ENCODE measurements at places on chromosomes 1 and 21.

GRCh38 chr1:118949315-118949714, 38.8 kb downstream of the TBX15 start:
- no peak for DNase-seq

DNA sequence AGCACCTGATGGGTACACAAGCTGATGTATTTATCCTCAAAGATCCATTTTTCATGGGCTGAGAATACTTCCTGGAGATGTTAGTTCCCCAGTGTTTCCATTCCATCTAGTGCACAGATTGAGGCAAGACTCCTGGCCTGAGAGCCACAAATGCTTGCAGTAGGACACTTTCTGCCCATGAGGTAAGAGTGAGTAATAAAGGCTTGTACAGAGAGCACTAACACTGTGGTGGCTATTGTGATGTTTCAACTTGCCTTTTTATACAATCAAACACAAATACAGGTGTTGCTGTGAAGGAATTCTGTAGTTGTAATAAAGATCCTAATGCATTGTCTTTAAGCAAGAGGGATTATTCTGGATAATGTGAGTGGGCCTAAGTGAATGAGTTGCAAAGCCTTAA, 186.1 kb upstream of the ADAMTS5 start:
- DNase-seq, result no peak

DNA sequence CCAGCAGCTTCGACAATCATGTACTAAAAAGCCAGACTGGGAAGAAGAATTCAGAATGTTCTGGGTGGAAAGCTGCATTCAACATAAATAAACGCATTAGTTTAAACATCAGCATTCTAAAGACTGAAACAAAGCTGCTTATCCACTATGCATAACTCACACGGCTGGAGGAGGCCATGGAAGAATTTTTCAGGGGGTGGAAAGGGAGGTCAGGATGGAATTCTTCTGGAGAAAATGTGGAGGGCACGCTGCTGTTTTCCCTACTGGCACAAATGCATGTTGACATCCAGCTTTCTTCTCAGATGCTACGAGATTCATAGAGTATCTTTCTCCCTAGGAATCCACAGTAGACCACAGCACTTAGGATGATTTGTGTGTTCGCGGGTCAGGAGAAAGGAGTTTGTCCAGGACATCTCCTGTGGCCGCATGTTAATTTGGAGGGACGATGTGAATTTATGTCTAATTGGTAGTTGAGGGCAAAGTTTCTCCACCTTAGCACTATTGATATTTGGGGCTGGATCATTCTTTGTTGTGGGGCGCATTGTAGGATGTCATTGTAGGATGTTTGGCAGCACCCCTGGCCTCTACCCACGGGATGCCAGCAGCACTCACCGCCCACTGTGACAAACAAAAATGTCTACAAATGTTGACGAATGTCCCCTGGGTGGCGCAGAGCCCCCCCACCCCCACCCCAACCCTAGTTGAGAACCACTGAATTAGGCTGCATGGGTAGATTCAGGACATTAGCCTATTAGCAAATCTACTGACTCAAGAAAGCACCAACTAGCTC, 86.5 kb upstream of the KAZN start:
- DNase-seq, result no peak

DNA sequence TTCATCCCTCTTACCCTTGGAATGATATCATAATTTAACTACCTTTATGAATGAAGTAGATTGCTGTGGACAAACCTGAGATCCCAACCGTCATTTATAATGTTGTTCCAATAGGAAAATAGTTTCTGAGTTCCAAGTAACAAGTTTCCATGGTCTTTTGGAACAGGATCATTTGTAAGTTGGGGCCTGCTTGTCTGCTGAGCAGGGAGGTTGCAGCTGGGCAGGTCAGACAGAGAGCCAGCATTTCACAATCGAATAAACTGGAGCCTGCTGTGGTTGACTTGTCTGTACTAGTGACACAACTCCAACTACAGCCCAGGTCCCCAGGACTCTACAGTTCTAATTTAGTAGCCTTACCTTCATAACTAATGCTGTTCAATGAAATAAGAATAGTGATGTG, 18.6 kb upstream of the RALGPS2 start:
- DNase-seq, result no peak

DNA sequence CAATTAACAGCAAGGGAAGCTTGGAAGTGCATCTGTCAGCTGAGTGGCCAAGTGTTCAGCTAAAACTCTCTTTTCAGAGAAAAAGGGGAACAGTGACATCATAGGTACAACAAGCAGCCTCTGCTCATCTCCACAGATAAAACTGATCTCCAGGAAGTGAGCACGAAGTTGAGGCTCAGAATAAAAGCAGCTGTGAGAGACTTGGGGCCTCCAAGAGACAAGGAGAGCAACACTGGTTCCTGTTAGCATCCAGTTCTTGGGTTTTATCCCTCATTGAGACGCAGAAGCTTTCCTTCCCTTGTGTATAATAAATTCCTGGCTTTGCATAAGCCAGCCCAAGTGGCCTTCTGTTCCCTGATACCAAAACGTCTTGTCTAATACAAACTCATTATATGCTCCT, 20.0 kb upstream of the CNN3 start:
- DNase-seq, result no peak

DNA sequence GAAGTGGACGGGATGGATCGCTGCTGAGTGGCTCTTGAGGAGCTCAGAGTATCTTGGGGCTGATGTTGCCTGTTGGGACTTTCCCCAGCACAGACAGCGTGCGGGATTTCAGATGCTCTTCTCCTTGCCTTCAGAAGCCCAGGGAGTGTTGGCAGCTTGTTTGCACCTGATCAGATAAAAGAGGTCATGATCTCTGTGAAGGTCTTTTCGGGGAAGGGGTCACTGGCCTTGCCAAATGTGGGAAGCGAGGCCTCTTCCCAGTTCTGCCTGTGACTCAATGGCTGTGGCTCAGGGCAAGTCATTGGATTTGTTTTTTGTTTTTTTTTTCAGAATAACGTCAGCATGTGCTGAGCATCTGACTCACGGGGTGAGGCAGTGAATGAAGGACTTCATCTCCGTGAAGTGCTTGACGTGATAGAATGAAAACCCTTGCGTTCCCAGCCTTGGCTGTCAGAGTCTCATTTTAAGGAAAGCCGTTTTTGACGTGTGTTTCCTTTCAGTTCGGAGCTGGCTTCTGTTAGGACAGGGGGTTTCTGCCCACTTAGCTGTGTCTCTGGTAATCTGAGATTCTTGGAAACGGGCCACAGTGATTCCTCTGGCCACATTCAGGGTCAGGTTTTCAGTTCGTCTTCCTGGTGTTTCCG, 46.7 kb downstream of the GALNT2 start:
- peak; percentile 74 for DNase-seq

- DNase-seq, result no peak
Observed at GRCh38 chr1:11345971-11346715, 73.1 kb downstream of the UBIAD1 start.

- DNase-seq, result no peak
Observed at GRCh38 chr1:17167786-17168090, 37.2 kb upstream of the PADI1 start.

- no peak for DNase-seq
Observed at GRCh38 chr1:20048563-20048962, 21.4 kb upstream of the PLA2G5 start.

GRCh38 chr1:66132324-66132723, 339.6 kb downstream of the PDE4B start:
- no peak for DNase-seq

DNA sequence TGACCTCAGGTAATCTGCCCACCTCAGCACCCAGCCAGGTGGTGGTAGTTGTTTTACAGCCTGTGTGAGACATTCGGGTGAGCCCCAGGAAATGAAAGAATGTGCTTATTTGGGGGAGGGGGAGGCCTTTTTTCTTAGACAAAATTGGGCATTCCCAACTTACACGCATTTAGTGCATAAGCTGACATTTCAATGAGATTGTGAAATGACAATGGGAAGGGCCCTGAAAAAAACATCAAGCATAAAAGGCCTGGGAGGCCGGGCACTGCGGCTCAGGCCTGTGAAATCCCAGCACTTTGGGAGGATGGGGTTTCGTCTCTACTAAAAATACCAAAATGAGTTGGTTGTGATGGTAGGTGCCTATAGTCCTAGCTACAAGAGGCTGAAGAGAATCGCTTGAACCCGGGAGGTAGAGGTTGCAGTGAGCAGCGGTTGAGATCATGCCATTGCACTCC, 5.0 kb downstream of the GAS5 start:
- no peak for DNase-seq

DNA sequence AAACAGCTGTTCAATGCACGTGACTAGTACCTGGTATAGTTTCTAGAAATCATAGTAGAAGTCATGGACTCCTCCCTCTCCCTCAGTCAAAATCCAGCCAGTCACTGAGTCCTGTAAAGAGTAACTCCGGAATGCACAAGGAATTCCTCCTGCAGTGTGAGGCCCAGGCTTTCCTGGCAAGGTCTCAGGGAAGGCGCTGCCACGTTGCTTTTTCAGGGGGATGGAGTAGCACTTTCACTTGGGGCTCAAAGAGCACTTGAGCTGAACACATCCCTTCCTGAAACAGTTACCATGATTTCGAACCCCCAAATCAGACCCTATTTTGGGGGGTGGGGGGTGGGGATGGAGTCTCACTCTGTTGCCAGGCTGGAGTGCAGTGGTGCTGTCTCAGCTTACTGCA, 26.4 kb upstream of the LRRC8D start:
- no peak for DNase-seq

DNA sequence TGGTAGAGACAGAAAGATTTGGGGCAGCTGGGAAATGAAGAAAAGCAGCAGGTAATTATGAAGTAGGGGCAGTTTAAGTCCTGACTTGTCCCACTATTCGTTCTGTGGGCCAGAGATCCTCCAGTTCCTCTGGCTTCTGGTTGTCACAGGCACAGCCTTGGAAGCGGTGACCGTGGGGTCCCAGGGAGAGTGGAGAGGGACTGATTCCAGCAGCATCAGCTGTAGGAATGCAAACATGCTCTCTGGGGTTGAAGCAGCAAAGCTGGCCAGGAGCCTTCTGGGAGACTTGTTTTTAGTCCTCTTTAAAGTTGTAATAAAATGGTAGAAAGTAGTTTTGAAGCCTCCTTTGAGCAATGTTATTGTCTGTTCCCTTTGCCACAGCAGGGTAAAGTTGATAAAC, 488.0 kb downstream of the LMO4 start:
- no peak for DNase-seq

DNA sequence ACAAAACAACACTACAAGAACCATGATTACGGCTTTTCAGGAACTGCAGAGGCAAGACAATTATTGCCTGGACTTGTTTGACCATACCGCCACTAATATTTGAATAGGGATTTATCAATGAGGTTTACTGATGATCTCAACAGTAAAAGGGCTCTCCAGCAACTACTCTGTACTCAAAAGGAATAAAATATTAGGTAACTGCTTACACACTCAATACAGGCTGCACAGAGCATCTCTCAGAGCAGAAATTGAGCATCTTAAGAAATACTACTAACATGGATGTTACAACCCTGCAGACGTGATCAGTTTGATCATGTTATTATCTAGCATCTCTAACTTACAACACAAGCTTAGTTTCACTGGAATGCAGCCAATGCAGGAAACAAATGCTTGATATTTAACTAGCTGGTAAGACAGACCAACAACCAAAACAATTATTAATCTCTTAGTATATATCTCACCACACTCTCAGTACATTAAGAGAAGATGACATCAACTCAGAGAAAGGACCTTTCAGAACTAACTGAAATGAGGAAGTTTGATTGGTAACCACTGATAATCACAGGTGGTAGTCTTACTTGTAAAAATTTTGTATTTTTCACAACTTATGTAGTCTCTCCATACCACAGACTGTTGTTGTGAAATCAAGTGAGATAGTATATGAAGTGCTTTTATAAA, 52.2 kb downstream of the PUM1 start:
- DNase-seq, result no peak

GRCh38 chr21:39315603-39316445, 2.4 kb upstream of the BRWD1 start:
- DNase-seq, result no peak

GRCh38 chr1:219985169-219985568, 56.8 kb upstream of the SLC30A10 start:
- no peak for DNase-seq

DNA sequence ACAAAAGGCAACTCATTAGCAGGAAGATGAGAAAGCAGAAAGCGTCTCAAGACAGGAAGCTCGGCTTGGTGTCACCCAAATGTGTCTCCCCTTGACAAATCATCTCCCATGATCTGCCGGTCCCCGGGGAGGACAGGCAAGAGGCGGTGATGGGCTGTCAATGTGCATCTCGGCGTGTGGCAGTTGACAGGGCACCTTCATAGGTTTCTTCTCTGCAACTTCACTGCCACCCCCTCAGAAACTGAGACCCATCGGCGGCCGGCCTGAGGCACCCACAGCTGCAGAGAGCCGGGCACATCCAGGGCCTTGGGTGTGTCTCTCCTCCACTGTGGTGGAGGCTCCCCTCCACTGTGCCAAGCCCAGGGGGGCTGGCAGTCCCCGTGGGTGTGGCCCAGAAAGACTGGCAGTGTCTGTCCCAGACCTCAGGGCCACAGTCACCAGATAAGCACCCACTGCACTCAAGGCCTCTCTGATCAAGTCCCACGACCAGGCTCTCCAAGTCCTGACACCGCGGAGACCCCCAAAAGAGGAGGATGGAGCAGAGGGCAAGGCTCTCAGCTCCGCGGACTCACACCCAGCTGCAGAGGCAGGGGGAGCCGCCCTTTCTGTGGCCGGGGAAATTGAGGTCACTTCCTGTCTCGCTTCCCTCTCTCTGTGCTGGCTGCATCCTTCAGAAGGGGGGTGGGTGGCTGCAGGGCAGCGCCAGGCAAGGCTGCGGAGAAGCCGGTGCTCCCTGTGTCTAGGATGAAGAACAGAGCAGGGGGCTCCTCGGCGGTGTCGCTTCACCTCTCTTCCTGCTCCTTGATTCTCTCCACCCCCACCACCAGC, 39.6 kb upstream of the LBR start:
- no peak for DNase-seq

DNA sequence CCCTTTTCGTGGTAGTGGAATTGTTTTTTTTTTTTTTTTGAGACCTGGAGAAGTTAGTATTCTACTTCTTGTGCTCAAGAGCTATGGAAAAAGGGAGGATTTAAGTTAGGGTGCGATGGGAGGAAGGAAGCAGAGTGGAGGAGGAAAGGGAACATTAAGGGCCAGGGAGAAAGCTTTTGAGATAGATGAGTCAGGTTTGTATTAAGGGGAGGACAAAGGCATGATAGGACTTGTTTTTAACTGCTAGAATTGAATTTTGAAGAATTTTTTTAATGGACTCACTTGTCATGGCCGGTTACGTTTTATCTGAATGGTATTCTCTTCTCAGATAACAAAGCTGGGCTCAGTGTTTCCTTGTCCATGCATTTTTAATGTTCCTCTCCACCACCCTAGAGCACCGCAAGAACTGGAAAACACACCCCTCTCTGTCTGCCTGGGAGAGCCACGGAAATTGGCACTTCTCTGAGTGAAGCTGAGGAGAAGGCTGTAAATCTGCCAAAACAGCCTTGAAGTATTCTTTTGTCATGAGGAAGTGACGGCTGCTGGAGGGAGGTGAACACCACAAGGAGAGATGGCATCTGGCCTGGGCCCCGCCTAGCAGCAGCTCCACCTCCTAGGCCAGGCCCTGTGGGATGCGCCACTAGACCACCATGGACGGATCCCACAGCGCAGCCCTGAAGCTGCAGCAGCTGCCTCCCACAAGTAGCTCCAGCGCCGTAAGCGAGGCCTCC, 3.5 kb downstream of the NIPAL3 start:
- DNase-seq, result peak; percentile 96

- DNase-seq, result no peak
Observed at GRCh38 chr1:23237508-23237907, 20.2 kb upstream of the HTR1D start.

GRCh38 chr1:204154568-204155255, 2.9 kb upstream of the ETNK2 start:
- no peak for DNase-seq

GRCh38 chr1:59703226-59703917, 111.4 kb upstream of the HOOK1 start:
- peak; percentile 51 for DNase-seq

Measured in SJSA1 (cell line).